ENCODE measurements at places on chromosomes 5 and 9. TPM values are rescaled to one million over a fixed set of nuclear protein-coding genes. Genes with fewer than 3 reads are reported as not detected.

The DRD1 gene
- 0.09 TPM for total RNA-seq

The CDH10 gene
- 0.15 TPM for total RNA-seq

The SHOC1 gene
- total RNA-seq = not detected

The NTNG2 gene
- total RNA-seq = 0.75 TPM

DNA sequence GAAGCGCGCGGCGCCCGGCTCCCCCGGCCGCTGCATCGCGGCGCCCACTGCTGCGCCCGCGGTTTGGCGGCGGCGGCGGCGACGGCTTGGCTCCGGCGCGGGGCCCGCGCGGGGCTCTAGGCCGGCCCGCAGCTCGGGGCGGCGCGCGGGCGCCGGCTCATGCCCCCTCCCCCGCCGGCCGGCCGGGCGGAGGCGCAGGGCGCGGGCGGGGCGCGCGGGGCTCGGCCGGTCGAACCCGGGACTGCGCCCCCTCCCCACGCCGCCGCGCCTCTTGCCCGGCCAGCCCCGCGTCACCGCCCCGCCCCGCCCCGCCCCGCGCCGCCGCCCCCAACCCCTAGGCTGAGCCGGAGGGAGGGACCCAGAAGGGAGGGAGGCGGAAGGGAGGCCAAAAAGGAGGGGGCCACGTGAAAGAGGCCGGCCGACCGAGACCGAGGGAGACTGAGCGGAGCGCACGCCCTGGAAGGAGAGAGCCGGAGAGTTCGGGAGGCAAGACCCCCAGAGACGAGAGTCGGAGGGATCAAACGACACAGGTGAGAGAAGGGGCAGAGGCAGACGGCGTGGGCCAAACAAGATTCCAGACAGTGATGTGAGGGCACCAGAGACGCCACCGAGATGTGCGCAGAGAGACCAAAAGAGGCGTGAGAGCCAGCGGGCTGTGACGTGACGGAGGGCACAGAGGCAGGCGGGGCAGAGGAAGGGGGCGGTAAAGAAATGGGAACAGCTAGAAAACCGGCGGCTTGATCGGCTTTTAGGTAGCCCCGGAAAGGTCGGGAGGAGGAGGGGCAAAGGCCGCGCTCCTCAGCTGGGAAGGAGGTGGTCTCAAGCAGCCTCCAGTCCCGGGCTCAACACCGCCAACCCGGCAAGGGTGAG lies at the start of gene BARX1:
Gene BARX1 (minus strand): TSS at position 245 of the 870 bp plus-strand sequence. CDS start 209 bp downstream, at position 36.
- DNase-seq = no peak

DNA sequence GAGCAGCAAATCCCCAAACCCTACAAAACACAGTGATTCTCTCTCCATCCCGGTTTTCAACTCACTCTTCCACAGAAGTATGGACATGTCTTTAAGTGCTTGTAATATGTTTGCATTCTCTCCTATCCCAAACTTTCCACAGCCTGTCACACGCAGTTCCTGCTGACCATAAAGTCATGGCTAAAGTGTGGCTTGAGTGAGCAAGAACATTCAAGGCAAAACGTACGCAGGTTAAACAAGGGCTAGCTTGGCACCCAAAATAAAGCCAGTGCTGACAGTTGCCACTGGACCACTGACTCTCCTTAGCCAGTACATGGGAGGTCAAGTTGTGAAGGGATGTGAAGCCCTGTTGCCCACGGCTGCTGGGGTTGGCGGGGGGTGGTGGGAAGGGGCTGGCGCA lies 211.1 kb upstream of the IRX1 start:
- DNase-seq = no peak

DNA sequence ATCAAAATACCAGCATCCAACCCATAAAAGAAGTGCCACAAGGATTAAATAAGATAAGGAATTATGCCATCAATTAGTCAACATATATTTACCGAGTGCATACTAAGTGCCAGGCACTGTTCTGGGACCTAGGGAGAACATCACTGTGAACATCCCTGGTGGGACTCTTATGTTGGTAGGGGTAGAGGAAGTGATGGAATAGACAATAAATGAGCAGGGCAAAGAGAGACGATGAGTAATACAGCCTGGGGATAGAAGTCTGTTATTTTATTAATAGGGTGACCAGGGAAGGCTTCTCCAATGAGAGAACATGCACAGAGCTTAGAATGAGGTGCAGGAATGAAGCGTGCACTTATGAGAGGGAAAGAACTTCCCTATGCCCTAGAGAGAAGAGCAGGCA lies 47.4 kb upstream of the VLDLR start:
- DNase-seq = no peak

GRCh38 chr9:18942801-18943200 lies 90.2 kb downstream of the SAXO1 start:
- DNase-seq = no peak

DNA sequence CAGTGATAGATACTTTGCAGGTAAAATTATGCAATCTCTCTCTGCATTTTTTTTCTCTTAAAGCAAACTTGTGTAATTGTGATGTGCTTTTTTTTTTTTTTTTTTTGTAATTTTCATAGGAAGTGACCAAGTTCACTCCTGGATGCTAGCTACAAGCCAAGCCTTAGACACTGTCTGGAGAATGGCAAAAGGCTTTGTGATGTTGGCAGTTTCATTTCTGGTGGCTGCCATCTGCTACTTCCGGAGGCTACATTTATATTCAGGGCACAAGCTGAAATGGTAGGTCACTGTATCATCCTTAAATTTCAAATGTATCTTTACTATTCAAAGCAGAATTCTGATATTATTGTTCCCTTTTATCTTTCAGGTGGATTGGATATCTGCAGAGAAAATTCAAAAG lies 19.3 kb downstream of the OTULINL start:
- no peak for DNase-seq
